ENCODE measurements at places on chromosomes 2 and 18. TPM values are rescaled to one million over a fixed set of nuclear protein-coding genes. Genes with fewer than 3 reads are reported as not detected.

DNA sequence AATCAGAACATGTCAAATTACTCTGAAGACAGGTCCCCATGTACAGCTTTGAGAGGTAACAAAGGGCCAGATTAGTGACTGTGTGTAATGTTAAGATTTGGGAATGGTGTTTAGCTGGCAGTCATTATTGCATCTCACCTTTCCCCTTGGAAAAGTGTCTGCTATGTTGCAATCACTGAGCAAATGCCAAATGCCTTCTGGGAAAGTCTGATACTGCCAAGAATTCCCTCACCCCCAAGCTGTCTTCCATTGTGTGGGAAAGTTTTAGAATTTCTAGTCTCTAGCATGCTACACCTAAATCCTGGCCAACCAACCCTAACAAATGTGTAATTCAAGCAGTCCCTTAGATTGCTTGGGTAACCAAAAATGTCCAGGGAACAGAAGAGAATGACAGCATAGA is 13.6 kb upstream of the PELI1 start:
- DNase-seq, result no peak

DNA sequence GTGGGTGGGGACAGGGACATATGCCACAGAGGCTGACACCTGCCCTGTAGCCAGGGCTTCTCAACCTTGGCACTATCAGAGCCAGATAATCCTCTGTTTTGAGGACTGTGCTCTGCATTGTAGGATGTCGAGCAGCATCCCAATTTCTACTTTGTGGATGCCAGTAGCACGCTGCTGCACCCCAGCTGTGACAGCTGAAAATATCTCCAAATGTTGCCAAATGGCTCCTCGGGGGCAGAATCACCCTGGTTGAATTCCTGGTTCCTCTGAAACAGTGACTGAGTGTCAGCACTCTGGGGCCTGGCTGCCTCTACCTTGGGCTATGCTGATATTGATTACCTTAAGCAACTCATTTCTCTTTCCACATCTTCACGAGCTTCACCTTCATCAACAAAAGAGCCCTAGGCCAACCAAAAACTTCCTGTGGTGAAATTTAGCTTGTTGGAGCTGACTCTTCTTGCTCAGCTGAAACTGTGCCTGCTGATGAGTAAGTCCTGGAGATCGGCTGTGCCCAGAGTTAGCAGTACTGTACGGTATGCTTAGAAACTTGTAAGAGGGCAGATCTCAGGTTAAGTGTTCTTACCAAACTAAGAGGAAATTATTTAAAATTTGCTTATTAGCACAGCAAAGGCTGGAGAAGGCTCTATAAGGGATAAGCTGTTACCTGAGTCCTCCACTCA is 138.1 kb downstream of the SEPTIN10 start:
- DNase-seq, result no peak

DNA sequence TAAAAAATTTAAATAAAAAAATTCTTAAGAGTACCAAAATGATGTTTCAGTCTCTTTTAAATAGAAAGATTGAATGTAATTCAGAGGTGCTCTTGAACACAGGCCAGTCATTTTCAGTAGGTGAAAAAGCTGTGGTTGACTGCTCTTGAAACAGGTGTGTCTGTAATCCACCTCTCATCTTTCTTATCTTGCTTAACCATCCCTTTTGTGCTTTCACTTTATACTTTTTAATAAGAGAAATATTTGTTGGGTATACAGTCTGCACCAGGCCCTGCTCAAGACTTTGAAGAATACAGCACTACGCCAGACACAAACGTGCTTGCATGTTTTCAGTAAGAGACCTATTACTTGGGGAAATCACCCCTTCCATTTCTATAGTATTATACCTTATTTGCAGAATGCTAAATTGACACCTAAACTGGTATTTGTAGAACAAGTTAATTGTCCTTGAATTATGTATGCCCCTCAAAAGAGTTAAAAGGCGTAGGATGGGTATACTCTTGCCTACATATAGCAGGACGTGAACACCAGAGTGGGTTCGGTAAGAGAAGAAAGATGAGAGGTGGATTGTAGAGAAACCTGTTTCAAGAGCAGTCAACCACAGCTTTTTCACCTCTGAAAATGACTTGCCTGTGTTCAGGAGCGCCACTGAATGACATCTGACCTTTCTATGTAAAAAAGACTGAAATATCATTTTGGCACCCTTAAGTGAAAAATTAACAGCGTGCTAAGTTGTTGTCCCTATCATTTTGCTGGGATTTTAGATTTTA is 4.0 kb upstream of the RTN4 start:
- DNase-seq, result no peak

DNA sequence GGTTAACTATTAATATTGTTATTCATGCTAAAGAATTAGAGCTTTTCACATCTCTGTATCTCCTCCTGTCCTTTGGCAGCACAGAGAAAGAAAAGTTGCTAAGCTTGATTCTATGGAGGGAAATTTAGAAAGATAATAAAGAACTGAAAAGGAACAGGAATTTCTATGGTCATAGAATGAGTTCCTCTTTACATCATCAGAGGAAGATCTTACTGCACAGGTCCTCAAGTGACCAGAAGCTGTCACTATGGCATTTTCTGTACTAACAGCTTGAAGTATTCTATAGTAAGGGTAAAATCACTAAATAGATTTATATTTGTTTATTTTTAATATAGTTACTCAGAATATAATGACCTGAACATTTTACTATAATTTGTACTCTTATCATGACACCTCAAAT is 6.0 kb upstream of the PRKD3 start:
- DNase-seq, result no peak

The BOLL gene
- total RNA-seq, result not detected

The IFIH1 gene
- 12.9 TPM for total RNA-seq

DNA sequence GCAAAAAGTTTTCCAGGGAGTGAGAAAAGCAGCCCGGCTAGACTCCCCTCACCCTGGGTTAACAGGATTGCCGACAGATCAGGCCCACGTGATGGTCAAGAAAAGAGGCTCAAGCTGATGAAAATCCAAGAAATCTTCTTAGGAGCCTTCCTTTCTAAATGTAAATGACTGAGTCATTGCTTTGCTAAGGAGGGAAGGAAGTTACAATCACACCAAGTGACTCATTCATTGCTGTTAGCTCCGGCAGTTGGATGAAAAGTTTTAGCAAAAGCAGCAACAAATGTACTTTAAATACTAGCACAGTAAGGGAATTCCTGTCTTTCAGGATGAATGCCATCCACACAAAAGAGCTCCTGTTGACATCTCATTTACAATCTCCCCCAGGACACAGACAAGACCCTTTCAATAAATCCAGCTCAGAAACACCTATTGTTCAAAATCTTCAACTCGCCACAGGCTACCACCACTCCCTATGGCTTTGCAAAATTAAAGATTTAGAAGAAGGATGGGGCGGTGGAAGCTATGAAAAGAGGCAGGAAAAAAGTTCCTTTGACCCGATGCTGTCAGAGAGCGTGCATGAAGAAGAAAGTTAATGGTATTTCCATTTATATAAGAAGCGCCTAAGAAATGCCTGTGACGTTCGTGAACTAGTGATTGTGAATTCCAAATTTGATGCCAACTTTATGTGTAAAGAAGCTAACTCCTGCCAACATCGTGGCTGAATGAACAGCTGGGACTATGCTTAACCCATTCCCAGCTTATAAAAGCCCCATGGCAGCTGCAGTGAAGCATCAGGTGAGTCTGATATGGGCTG is 153.7 kb downstream of the TGIF1 start:
- DNase-seq, result no peak

GRCh38 chr2:70826696-70827350 is 6.4 kb upstream of the CLEC4F start:
- no peak for DNase-seq

- DNase-seq, result no peak
Measured at GRCh38 chr2:105803337-105803736, 58.6 kb downstream of the NCK2 start.

GRCh38 chr2:150191349-150191748 is 296.1 kb downstream of the RND3 start:
- DNase-seq, result no peak

DNA sequence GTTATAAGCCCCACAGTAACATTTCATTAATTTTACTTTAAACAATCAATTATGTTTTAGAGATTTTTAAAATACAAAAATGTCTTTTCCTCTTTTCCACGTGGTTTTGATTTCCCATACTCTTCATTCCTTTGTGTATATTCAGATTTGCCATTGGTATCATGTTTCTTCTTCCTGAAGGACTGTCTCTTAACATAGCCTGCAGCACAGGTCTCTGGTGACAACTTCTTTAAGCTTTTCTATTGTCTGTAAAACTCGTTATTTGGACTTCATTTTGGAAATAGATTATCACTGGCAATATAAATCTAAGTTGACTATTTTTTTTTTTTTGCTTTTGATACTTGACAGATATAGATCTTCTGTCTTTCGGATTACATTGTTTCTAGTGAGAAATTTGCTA is 115.2 kb upstream of the KLHL29 start:
- no peak for DNase-seq

- DNase-seq, result no peak
Measured at GRCh38 chr18:48529796-48530195, 9.0 kb upstream of the CTIF start.

- DNase-seq, result no peak
Measured at GRCh38 chr2:178243961-178244360, 49.6 kb downstream of the OSBPL6 start.

- DNase-seq, result no peak
Measured at GRCh38 chr2:53569957-53570727, 197.5 kb upstream of the CHAC2 start.

DNA sequence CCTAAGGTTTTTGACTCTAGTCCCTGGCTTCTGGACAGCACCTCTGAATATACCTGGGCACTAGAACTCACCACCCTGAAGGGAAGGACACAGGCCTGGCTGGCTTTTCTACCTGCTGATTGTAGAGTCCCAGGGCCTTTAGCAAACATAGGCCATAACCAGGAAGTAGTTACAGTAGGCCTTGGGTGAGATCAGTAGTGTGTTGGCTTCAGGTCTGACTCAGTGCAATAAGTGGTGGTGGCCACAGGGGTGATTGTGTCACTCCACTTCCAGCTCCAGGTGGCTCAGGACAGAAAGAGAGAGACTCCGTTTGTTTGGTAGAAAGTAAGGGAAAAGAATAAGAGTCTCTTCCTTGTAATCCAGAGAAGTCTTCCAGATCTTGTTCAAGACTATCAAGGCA is 101.7 kb upstream of the LGALSL start:
- DNase-seq, result no peak

DNA sequence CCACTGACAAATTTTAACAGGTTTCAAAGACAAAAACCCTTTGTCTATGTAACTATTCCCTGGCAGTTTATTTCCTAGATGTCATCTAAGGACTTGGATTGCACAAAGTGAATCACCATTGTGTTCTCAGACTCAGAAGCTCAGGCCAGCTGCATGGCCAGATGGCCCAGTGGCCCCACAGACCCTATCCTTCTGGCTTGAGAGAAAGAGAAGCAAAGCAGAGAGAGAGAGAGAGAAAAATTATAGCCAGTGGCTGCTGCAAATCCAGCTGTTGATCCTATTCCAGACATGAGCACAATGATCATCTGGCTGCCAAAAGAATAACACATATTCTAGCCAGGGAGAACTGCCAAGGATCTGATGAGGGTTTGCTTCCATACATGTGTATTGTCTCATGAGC is 25.8 kb downstream of the CTLA4 start:
- DNase-seq, result no peak

DNA sequence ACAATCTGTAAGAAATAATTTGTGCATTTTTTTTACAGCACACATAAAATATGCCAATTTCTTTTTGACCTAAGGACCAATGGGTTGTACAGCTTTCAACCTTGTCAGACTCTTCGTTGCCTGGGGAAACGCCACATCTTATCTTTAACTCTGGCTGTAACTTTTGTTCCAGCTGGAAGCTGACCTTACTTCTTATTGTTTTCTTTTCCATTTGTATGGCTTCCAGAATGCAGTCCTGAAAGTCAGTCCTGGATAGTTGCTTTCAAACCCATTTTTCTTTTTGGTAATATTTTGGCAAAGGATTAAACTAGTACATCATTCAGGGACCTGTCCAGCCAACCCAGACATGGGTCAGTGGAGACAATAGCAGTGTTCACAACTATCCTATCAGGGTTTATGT is 686.5 kb upstream of the CDH2 start:
- DNase-seq, result no peak

DNA sequence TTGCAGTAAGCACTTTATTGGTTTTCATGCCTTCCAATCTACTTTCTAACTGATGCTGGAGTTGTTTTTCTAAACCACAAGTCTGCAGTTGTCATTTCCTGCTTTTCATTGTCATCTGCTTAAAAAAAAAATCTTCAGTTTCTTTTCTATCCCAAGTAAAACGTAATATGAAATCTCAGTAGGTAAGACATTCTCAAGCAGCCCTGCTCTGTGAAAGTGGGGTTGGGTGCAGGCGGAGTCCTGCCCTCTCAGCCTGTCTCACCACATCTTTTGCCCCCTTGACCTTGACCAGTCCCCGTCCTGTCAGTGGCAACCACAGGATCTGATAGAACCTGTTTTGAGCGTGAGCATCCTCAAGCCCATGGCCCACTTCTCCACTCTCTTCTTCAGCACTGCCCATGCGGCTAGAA is 80.0 kb upstream of the CPO start:
- no peak for DNase-seq

DNA sequence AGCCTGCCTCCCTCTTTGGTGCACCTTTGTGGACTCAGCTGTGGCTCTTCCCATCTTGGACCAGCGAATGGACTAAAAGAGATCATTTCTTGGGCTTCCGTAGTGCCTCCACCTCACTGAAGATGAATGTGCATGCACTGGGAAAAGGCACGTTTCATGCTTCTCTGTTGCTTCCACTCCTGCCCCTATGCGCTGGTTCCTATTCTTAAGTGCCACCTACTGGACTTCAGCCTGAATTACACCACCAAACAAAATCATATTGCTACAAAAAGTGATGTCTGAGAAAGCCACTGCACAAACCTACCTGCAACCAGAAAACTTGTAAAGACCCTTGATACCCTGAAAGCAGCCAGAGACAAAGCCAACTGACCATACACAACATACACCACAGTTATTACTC is 695.6 kb downstream of the TSN start:
- no peak for DNase-seq

The GREB1L gene
- total RNA-seq, result 6.0 TPM

The CROCC2 gene
- total RNA-seq, result 0.15 TPM

DNA sequence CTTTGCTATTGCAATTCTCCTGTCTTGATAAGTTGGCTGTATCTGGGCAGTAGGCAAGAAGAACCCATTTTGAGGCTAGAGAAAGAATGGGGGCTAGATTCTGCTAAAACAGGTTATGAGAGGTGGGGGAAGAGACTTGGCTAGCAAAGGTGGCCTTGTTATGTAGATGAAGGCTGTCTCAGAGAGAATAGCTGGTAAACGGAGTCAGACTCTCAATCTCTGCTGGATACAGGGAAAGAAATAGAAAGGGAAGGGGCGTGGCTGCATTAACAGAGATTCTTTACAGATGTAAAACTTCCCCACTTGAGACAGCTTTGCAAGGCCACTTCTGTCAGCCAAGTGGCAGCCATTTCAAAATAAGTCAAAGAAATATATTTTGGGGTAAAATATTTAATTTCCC is 38.1 kb upstream of the ARHGAP25 start:
- DNase-seq, result no peak

All from right lobe of liver (tissue), 6 donors.